AG20443 (cell line): ENCODE measurements at places on chromosomes 7 and 10.

DNA sequence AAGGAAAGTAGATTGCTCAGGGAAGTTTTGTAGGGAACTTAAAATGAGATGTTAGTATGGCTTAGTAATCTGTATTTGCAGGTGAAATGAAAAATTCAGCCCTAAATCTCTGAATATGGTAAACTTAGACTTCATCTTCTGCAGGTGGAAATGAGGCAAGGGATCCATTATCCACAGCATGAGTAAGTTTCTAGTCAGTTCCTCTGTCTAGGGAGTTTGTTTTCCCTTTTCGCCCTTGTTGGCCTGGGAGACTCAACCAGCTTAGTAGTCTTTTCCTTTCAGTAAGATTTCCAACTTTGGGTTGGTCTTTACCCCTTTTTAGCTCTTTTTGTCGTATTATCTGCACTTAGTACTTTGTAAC lies 65.6 kb downstream of the ZEB1 start:
- no peak for DNase-seq

GRCh38 chr7:4029941-4030340 lies 652.2 kb upstream of the FOXK1 start:
- no peak for DNase-seq

DNA sequence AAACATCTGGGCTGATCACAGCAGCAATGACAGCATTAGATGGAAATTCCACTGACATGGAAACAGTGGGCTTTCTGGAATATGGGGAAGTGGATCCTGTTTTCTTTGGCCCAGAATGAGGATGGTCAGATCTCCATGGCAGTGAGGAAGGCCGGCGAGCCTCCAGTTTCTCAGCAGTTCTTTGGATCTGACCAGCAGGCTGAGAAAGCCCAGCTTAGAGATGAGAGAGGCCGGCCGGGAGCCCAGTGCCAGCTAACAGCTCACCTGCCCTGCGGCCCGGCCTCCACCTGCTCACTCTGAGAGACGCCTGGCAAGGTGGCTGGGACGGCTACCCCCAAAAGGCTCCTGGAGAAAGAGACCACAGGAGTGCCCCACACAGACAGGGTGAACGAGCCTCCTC lies 24.2 kb downstream of the GPER1 start:
- no peak for DNase-seq

DNA sequence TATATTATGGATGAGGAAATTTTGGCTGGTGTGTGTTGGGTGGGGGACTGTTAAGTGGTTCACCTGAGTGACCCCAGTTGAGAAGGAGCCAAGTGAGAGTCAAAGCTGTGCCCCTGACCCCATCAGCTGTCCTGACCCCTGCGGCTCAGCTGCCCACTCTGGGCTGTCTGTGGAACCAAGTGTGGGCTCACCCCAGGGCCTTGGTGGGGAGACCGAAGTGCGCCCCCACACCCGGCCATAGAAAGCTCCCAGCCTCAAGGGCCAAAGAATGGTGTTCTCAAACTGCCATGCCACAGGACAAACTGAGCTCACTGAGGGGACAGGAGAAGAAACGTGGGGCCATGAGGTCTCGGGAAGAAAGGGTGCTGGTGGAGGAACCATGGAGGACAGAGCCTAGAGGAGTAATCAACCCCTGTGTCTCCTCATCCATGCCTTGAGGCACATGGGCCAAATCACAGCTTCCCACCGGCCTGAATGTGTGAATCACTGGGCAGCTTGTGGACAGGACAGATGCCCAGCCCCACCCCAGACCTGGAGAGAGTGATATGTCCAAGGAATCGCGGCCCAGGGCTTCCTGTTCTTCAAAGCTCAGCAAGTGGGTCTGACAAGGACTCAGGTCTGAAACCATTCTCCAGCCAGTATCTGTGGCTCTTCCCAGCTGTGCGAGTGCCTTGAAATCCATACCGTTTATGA lies 86.2 kb upstream of the CACUL1 start:
- DNase-seq = no peak

- DNase-seq = no peak
Measured at GRCh38 chr7:69282946-69283345, 315.3 kb upstream of the AUTS2 start.

GRCh38 chr7:37342176-37342687 lies 106.4 kb downstream of the ELMO1 start:
- no peak for DNase-seq

GRCh38 chr7:2937701-2938513 lies 93.8 kb upstream of the GNA12 start:
- DNase-seq = no peak

- DNase-seq = no peak
Measured at GRCh38 chr7:137618748-137619147, 228.0 kb downstream of the DGKI start.

- DNase-seq = peak; percentile 94
Measured at GRCh38 chr7:116671681-116672595, at the start of gene MET. TSS of gene MET (plus strand) at chr7:116672196. CDS start at chr7:116699085, 26,889 bp downstream.

DNA sequence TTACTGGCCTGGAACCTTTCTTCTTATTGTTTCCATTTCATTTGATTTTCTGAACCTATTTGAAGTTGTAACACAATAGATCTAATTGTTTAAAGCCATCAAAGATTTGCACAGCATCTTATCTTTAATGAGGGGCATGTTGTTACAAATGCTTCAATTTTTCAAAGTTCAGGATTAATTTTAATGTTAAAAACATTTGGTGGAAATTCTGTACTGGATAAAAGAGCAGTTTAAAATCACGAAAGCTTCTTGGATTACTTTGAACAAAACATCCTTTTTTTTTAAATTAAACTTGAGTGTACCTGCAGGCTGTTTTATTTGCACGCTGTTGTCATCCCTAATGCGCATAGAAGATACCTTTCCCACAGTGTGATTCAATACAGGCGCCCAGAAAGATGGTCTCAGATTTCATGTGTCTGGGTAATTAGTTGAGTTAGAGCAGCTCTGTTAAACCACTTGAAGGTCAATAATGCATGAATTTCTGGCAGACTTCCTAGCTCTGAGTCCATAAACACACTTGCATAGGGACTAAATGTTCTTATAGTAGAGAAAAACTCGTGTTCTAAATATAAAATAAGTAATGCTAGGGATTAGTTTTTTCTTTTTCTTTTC lies 29.3 kb upstream of the DDX50 start:
- DNase-seq = no peak

- no peak for DNase-seq
Measured at GRCh38 chr10:12741360-12741804, 260.1 kb downstream of the CCDC3 start.

GRCh38 chr7:99380823-99381663 lies 6.5 kb downstream of the ARPC1B start:
- DNase-seq = no peak

- DNase-seq = no peak
Measured at GRCh38 chr10:124224331-124225028, 131.1 kb upstream of the CHST15 start.

GRCh38 chr7:82114237-82114636 lies 329.3 kb downstream of the CACNA2D1 start:
- DNase-seq = no peak

DNA sequence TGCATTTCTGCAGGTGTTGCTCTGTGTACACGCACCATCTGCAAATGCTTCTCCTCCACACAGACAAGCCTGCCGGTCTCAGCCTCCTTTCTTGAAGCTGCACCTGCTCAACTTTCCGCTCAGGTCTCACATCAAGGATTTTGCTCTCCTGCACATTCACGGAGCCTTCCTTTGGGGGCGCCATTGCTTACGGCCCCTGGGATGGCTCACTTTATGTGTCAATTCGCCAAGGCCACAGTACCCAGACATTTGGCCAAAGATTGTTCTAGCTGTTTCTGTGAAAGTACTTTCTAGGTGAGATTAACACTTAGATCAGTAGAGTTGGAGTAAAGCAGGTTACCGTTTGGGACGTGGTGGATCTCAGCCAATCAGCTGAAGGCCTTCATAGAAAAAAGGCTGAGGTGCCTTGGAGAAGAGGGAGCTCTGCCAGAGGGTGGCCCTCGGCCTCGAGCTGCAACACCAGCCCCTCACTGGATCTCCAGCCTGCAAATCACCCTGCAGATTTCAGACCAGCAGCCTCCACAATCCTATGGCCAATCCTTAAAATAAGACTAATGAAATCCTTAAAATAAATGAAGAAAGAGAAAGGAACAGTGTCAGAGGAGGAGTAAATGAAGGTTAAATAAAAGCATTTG lies 39.9 kb upstream of the PPP2R2D start:
- DNase-seq = no peak

DNA sequence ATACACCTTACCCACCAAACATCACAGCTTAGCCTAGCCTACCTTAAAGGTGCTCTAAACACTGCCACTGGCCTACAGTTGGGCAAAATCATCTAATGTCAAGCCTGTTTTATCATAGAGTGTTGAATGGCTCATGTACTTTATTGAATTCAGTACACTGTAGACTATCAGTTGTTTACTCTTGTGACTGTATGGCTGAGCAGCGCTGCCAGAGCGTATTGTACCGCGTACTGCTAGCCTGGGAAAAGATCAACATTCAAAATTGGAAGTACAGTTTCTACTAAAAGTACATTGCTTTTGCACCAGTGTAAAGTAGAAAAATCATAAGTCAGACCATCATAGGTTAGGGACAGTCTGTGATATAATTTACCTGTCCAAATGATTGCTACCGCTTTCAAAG lies 226.8 kb downstream of the PRPF18 start:
- DNase-seq = no peak

- peak; percentile 74 for DNase-seq
Measured at GRCh38 chr7:139058943-139059342, 23.1 kb upstream of the ZC3HAV1L start.

GRCh38 chr7:45085619-45086200 lies 3.1 kb downstream of the NACAD start:
- no peak for DNase-seq

- no peak for DNase-seq
Measured at GRCh38 chr10:3668276-3668965, 116.6 kb downstream of the KLF6 start.

DNA sequence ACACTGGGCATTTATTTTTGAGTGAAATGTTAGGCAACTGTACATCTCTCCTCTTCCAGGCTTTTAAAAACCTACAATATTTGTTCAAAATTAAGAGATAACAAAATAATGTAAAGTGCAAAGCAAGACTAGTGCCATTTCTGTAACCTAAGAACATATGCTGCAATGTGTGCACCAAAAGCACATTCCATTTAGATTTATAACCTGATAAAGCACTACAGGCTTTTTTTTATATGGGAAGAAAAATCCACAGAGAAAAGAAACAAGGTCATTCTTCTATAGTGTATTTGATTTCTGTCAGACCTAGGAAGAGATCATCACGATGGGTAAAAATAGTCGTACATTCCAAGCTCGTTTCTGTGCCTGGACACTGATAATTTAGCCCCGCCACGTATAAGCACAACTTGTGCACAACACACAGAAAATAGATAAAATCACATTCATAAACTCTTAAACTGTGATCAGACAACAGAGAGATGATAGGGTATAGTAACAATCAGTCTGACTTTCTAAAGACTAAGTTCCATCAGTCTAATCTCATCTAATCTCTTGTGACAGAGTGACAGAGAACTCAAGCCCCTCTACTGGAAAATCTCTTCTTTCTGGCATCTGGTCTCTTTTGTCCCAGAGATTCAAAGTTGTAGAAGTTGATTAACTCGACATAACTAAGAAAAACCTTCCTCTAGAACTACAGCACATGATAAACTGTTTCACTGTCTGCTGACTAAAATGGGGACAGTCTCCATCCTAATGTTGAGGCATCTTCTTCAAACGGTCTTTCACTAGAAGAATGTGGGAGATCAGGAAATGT lies 6.7 kb downstream of the LAMB1 start:
- no peak for DNase-seq

DNA sequence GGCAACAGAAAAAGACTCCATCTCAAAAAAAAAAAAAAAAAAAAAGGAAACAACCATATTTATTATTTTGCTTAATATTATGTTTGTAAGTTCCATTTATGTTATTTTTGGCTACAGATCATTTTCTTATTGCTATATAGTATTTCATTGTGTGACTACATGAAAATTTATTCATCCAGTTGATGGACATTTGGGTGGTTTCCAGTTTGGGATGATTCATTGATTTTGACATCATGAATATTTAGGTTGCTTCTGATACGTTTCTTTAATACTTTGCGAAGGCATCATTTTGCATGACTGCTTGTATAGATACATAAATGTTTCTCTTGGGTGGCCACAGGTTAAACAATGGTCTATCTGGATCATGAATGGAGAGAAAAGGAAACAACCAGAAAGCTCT lies 2.0 kb upstream of the NPSR1 start:
- no peak for DNase-seq

DNA sequence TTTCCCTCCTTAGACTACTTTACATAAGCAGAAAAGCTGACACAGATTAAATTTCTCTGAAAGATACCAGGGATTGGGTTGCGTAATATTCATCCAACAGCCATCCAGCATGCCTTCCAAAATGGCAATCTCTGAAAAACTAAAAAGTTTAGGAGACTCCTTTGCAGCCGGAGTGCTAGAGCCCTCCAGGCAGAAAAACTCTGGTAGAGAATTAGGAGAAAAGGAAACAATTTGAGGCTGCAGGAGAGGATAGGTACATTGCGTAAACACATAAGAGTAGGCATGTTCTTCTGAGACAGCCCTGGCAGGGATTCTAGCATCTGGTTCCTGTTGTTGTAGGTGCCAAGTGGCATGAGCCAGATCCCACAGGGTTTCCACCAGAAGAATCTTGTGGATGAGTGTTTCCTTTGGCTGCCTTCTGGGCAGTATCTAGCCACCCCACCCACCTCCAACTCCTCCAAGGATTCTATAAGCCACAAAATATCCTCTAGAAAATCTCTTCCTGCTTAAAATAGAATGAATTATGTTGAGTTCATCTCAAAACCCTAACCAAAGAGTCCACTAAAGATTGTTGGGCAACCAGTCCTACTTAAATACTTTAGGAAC lies 402.4 kb downstream of the HGF start:
- DNase-seq = peak; percentile 80

GRCh38 chr7:149161241-149161848 lies 14.1 kb downstream of the ZNF398 start:
- DNase-seq = no peak

DNA sequence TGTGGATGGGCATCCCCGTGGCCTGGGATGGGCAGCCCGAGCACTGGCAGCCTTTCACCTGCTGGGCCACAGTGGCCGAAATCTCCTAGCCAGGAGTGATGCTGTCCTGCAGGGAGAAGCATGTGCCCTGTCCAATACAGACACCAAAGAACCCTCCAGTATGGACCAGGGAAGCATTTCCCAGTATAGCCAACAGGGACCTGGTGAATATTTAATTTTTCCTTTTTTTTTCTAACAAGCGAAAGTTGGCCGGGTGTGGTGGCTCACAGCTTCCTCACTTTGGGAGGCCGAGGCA lies 11.0 kb downstream of the IMPDH1 start:
- no peak for DNase-seq

DNA sequence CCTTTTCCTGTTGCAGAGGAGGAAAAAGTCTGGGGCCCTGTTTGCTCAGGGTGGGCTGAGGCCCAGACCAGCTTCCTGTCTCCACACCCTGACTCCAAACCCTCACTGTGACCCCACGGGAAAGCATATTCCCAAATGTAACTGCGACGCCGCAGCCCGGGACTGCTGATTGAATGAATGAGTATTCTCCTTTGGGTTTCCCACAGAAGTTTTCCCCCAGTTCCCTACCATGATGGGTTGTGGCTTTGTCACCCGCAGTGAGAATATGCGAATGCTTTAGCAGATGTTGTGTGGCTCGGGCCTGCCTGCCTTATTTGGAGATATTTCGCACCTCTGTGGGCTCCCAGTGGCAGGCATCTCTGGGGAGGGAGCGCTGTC lies 50.6 kb downstream of the MGMT start:
- no peak for DNase-seq
